Skin of body (tissue), 3 donors: ENCODE measurements at places on chromosomes 13 and 19.

- no peak for DNase-seq
Measured at GRCh38 chr19:21022996-21023395, 2.5 kb downstream of the ZNF430 start.

DNA sequence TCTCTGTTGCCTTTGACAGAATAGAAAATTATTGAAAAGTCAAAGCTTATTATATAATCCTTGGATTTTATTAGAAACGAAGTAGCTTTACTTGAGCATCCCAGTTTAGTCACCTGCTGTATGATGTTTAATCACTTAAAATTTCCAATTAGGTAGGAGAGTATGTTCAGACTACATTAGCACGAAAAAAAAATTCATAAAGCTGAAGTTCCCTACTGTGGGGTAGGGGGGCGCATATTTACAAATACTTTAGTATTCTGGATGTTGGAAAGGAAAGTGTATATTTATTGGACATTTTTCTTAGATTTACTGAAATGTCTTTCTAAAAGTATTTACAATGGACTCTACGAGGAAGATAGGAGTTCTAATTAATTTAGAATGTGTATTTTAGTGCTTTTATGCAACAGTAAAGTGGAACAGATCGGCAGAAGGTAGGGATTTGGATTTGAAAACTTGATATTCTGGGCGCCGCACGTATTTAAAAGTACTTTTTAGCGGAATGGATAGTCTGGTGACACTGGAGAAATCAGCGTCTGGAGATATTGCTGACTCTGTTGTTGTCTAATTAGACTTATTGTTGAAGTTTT is 1.9 kb downstream of the CDK8 start:
- DNase-seq = no peak

DNA sequence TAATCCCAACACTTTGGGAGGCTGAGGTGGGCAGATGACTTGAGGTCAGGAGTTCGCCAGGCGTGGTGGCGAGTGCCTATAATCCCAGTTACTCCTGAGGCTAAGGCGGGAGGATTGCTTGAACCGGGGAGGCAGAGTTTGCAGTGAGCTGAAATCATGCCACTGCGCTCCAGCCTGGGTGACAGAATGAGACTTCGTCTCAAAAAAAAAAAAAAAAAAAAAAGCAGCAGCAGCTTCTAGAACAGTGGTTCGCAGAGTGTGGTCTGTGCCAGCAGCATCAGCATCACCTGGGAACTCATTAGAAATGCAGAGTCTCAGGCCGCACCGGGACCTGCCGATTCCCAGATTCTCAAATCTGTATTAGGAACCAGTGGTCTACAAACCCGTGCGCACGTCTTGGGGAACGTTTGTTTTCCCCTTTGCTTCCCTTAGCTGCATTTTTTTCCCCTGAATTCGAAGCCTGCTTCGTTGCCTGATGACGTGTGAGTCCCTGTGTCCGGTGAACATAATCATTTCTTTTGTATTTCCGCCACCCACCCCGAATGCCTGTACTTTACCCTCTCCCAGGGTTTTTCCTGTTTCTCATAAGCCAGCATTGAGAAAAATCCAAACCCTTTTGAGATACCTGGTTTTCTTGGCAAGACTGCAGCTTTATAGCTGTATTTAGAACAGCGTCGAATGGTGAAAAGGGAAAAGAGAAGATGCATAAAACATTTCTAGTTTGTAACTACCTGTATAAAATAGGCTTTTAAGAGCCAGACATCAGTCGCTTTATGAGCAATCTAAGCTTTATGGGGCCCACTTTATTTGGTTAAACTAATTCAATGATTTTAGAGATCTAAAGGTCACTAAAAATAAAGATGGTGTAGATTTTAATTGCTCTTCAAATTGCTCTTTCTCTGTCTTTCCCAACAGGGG is 49.8 kb downstream of the BICRA start:
- DNase-seq = no peak

DNA sequence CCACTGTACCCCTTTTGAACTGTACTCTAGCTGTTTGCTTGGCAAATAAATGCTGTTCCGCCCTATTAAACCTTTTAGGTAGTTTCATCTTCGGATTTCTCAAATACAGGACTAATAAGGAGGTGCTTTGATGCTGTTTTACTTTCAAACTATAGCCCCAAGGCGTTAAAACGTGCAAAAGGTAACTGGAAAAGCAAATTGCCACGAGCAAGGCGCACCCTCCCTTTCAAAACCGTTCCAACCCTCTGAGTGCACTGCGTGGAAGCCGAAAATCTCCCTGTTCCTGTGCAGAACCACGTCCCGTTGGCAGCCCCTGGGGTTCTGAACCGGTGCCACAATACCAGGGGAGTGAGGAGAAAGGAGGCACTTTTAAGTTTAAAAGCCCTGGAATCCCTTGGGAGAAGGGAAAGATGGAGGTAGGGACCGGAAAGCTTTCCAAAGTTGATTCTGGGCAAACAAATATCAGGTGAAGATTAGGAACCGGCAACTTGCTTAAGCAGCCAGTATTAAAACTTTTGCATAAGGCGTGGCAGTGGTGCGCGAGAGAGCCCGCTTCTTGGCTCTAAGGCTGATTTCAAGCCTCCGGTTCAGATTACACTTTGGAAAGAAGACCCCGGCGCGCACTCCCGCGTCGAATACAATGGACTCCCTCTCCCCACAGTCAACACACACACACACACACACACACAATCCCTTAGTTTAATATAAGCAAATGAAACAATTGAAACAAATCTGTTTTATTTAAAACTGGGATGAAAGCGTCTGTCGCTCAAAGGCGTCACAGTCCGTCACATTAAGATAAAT is 9.5 kb downstream of the POU4F1 start:
- no peak for DNase-seq

DNA sequence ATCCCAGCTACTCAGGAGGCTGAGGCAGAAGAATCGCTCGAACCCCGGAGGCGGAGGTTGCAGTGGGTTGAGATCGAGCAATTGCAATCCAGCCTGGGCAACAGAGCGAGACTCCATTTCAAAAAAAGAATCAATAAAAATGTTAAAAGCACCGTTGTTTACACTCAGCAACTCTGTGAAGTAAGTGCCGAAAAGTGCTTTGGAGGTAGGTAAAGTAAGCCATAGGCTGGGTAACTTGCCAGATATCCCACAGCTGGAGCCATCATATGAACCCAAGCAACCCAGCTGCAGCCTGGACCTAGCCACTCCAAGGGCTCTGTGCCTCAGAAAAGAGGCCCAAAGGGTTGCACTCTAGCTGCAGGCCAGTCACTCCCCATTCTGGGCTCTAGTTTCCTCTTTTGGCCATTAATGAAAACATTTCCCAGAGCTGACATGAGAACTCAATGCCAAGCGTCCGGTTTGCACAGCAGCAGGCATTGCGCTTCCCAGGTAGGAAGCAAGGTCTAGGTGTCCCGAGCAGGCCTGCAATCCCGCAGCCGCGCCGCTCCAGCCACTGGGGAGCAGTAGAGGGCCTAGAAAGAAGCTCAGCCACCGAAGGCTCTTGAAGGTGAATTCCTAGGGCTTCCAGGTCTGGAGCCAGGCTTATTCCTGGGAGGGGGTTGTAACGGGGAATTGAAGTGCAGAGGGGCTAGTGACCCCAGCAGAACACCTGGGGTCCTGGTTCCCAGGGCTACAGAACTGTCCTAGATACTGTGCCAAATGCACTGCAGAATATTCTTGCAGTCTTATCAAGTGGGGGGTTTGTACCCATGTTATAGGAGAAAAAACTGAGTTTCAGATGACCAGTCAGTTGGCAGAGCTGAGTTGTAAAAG is 4.1 kb upstream of the CD79A start:
- no peak for DNase-seq

- DNase-seq = no peak
Measured at GRCh38 chr19:40717880-40718773, 1.2 kb downstream of the ITPKC start.

DNA sequence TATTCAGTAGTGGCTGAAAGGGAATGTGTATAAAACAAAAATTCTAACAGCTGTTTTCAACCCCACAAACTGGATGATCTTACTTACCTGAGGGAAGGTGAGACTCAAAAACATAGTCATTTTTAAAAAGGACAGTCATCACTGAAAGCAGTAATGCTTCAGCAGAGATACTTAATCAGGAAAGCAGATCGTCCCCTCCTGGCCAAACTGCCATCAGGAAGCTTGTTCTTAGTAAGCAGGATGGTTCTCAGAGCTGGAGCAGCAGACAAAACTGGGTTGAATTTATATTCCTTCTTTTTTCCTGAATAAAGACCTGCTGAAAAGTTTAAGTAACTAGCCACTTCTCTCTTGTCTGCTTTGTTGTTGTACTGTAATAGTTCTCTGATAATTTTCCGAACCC is 1156.5 kb downstream of the OLFM4 start:
- no peak for DNase-seq

DNA sequence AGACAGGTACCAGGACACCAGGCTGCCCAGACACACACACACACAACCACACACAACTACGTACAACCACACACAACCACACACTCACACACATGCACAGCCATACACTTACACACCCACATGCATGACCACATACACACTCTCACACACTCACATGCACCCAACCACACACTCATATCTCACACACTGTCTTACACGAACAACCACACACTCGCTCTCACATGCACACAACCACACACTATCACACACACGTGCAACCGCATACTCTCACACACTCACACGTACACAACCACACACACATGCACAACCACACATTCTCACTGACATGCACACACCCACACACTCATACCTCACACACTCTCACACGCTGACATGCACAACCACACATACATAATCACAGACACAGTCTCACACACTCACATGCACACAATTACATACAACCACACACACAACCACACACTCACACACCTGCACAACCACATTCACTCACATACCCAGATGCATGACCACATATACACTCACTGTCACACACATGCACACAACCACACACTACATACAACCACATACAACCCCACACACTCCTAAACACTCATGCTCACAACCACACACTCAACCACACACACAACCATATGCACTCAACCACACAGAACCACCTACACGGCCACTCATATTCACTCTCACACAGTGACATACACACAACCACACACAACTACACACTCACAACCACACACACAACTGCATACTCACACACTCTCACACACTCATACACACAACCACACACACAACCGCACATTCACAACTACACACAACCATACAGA is 7.6 kb upstream of the SLC7A10 start:
- no peak for DNase-seq

- no peak for DNase-seq
Measured at GRCh38 chr13:102970542-102970941, 95.7 kb downstream of the SLC10A2 start.

GRCh38 chr19:11293433-11294389 is 2.2 kb upstream of the TSPAN16 start:
- peak; percentile 80 for DNase-seq

DNA sequence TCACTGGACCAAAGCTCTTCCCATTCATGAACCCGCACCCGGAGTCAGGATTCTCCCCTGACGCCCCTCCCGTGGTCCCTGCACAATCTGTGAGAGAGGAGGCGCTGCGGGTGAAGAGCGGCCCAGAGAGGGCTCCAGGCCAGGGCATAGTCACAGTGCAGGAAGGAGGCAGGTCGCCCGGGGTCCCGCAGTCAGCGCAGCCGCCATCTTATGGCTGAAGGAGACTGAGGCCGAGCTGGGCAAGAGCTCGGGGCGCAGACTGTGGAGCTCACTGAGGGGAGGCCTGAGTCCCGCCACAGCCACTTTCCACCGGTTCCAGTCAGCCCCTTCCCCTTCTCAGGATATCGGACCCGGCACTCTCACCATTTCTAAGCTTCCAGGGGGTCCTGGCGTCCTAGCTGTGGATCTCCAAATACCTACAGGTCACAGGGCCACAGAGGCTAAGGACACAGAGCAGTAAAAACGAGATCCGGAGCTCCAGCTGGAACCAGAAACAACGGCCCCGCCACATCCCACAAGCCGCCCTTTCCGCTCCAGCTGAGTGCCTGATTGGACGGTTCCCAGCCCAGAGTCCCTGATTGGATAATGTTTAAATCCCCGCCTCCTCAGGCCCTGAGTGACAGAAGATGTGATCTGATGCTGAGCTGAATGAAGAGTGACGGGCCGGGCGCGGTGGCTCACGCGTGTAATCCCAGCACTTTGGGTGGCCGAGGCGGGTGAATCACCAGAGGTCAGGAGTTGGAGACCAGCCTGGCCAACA is at the start of gene ZNF99:
Gene ZNF99, minus strand, starts transcription at position 501 of the 760 bp plus-strand sequence. Its CDS starts 135 bp downstream, at position 366.
- peak; percentile 51 for DNase-seq

DNA sequence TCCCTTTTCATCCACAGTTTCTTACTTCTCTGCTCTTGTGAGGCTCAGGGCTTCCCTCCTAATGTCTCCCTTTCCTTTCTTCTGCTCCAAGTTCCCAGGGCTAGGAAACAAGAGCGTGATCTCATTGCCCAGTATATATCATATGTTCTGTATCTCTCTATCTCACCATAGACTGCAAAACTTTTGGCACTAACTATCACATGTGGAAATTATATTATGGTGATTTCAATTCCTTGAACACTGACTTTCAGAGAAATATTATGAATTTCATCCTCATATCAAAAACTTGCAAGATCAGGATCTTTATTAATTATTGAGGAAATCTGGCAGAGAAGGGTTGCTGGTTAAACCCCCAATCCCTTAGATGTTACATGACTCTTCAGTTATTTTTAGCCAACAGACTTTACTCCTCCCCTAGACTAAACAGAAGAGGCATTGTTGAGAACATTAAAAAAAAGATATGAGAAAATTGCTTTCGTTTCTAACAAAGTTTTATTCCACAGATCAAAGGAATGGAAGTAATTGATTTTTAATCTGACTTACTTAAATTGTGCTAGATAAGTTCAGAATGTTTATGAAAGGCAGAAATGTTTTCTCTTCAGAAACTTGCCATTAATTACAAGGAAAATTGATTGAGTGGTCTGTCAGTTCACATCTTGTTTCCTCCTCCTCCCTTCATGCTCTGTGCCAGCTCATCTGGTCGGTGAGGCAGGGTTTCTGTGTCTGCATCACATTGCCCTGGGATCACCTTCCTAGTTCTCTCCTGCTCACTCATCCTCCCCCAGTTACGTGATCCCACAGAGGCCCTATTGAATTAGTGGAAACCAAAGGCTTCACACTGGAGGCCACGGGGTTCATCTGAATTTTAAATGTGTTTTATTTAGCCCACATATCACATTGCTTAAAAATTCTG is 378.5 kb downstream of the LMO7 start:
- DNase-seq = peak; percentile 75

DNA sequence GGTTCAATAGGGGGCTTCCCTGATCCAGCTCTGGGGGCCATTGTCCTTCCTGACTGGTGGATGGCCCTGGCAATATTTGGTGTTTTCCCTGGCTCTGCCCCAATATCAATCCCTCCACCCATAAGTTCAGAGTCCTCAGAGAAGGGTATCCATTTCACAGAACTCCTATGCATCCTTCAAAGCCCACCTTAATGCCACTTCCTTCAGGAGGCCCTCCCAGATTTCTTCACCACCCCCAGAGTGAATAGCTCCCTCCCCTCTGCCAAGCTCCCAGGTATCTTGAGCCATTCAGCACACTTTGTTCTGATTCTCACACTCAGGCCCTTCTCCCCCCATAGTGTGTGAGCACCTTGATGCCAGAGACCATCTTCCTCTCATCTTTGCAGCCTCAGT is 5.8 kb downstream of the PPP1R14A start:
- no peak for DNase-seq

DNA sequence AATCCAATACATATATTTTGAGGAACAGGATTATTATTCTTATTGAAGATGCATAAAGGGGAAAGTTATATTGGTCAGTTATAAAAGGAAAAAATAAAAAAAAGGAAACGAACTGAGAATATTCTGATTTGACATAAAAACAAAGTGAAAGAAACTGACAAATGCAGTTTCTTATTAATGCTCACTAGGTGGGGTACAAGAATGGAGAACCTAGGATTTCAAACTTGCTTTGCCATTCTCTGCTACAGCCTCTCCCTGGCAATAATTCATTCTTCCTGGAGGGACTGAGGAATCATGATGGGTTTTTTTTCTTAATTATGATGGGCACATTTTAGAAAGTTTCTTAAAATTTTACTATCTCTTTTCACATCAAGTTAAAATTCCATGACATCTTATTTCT is 154.9 kb downstream of the PCDH9 start:
- no peak for DNase-seq
